ENCODE measurements at places on chromosomes 3 and 15.

DNA sequence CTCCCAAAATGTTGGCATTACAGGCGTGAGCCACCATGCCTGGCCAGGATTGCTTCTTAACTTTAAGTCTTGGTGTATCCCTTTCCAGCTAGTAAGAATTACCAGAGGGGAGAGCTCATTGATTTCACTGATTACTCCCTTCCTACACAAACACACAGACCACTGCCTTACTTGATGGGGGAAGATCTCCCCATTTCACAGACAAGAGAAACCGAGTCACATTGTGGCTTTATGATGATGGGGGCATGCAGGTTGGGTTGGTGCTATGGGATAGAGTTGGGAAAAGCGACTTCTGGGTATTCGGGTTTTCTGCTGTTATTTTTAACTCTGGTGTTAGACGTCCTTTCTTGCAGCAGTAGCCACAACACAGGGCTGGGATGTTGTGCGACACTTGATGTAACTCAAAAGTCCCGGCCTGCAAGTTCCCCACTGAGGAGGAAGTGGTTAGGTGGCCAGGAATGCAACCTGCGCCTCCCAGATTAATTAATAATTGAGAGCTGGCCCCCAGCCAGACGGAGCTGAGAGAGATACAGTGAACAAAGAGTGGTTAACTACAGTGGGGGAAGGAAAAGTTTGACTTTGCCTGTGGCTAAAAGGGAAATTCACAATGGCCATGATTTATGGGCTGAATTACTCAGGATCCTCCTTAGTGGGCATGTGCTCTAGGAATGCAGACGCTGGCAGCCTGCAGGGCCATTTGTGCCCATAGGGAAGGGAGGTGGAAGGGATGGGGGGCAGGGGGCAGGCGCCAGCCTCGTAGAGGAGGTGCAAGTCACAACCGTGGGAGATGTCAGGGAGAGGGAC, 63.6 kb downstream of the SMAD6 start:
- peak; percentile 62 for DNase-seq

DNA sequence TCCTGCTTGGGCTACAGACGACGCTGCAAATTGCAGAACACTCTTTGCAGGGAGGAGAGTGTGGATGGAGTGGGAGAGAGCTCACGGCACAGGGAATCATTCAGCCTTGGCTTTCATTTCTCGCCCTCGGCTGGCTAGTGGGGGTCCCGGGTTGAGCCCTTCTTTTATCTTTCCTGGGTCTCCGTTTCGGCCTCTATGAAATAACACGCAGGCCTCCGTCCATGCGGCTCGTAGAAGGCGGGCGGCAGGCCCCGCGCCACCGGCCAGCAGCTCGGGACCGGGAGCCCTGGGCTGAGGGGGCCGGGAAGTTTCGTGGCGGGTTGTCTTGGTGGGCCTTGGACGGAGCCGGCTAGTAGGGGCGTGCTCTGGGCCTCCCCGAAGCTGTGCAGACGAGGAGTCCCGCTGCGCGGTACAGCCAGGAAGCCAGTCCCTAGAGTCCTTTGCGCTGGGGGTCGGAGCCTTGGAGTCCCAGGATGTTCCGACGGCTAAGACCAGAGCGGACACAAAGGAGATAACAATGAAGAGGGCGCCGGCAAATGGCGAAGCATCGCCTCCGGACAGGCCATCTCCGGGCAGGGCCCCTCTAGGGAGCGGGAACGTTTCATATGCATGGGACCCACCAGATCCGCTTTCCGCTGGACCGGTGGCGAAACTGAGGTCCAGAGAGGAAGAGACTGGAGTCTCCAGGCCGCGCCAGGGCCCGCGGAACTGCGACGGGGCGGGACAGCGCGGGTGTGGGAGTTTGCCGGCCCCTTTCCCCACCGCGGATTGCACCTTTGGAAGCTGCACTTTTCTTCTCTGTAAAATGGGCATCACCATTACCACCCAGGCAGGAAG, 4.3 kb downstream of the RNU6-1 start:
- DNase-seq, result no peak

DNA sequence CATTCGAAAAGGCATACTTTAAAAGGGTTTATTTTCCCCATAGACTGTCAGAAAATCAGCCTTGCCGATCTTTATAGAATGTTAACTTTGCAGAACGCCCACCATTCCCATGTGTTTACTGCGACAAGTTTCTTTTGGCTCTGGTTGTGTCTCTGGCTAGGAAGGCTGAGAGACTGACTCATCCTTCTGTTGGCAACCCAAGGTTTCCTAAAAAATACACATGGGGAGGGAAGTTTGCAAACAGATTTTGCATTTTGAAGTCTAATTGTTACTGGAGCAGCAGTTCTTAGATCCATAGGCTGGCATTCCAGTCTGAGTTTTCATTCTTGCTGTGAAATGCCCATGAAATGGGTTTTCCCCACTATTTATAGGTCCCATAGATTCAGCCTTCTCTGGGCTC, 37.9 kb upstream of the MINAR1 start:
- DNase-seq, result no peak

DNA sequence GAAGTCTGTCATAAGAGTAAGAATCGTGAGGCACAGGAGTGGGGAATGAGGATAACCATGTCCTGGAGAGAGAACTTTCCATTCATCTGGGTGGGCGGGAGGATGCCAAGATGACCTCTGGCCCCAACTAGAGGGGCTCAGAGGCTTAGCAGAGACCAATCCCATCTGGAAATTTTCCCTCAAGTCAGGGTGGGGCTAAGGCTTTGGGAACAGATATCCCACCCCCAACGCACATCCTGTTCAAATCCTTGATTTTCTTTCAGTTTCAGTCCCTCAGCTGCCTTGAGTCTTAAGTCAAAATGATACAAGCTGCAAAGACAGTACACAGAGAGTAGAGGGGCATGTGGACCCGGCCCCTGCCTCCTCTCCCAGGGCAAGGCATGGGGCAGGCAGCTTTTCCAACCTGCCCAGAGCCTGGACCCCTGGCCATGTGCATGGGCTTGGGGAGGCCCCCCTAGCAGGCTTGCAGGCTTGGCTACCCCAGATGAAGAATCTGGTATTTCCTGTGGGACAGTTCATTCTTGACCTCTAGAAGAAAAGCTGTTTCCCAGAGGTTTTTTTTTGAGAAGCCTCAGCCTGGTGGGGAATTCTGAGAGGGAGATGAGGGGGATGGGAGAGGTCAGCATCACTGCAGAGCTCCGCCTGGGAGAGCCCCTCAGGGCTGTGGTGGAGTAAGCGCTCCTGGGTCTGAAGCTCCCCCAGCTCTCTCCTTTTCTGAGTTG, 109.7 kb upstream of the HACD2 start:
- DNase-seq, result no peak

DNA sequence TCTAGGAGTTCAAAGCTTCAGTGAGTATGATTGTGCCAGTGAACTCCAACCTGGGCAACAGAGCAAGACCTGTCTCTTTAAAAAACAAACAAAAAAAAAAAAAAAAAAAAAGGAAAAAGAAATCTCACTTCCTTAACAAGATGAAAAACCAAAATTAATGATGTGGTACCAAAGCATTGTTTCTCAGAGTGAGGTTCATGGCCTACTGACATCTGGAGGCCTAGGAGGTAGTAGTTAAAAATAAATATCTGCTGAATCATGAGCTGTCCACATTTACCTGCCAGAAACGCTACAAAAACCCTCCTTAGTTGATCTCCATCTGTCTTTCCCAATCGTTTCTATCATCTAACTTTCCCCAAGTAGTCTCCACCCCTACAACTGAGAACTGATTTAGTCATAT, 51.2 kb downstream of the EPHA6 start:
- DNase-seq, result no peak

- no peak for DNase-seq
These were observed 52.9 kb upstream of the ITGA11 start for GRCh38 chr15:68484696-68485400.

DNA sequence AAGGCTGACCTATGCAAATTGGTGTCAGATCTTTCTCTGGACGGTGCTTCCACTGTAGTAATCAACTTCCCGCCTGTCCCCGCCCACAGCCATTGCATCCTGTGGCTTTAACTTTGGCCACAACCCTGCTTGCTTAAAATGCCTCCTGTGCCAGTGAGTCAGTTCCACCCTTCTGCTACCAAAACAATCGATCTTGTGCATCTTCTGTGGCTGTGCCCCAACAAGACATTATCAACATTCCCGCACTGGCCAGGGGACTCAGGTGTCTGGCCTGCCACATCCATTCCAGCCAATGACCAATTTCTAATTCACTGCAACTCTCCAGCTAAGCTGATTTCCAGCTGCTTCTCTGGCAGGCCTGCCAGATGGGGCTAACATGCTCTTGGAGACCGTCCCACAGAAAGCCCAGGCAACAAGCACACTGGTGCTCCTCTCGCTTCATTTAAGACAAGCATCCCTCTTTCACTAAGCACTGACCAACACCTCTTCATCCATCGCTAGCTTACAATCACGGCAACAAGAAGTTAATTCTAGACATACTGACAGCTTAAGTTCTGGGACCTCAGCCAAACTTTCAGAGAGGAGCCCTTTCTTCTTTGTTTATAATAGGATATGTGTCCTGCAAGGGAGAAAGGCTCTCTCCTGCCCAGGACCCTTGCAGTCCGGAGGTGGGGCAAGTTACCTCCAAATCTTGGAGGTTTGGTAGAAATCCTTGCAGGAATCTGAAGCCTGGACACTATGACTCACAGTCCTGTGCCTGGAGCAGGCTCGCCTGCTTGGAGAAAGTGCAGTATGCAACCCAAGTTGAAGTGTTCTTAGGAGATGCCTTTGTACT, 6.7 kb downstream of the CA12 start:
- DNase-seq, result no peak

GRCh38 chr3:194874206-194874605, 188.5 kb downstream of the FAM43A start:
- DNase-seq, result no peak

GRCh38 chr3:195773956-195774537, 37.7 kb downstream of the MUC4 start:
- DNase-seq, result peak; percentile 17
